ENCODE measurements at places on chromosomes 3 and 15. TPM values are rescaled to one million over a fixed set of nuclear protein-coding genes. Genes with fewer than 3 reads are reported as not detected.

Gene SPATA12
- not detected for polyA plus RNA-seq

Gene KBTBD13
- not detected for polyA plus RNA-seq

Gene CAPN3
- polyA plus RNA-seq: 35.8 TPM

Gene BNC1
- polyA plus RNA-seq: 0.02 TPM

Gene CACNA2D3
- 0.23 TPM for polyA plus RNA-seq

Gene PPP2R3A
- 1.5 TPM for polyA plus RNA-seq

DNA sequence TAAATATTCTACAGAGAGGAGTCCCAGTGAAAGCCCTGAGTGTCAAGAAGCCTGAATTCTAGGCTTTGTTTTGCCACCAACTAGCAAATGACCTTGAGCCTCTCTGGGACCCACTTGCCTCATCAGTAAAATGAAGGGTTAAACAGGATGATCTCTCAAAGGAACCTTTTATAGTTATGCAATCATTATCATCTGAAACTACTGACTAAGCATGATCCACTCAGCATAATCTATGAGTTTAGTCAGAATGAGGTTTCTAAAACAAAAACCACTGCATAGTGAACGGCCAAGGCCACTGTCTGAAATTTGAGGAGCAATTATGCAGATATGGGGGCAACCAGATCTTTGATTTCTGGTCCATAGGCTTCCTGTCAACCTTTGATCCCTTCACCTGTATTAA lies 319.0 kb downstream of the MECOM start:
- H3K27me3 ChIP-seq: no peaks in the 10 kb centered on the region
- H3K27ac ChIP-seq: no peak overlapping the region
- DNase-seq: no peak

DNA sequence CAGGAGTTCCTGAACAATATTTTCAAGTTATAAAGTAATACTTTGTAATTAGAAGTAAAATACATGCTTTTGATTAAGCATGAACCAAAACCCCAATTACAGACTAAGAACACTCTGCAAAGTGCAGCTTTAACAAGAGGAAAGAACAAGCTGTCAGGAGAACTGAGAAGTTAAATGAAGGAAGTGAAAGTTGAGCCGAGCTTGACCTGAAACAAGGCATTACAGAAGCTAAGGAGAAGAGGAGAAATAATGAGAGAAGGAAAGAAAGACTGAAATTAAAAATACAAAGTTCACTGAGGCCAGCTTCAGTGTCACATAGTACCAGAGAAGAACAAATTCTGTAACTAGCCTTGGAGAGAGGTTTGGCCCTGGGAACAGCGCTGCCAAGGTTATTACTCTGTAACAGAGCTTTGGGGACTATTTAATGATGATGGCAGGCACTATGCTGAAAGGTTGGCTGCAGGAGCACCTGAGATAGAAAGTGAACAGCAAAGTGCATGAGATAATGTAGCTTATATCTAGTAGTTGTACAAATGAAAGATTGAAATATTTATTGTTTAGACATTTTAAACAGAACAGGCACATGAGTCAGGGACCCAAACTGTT lies 241.9 kb upstream of the PEX5L start:
- H3K27me3 ChIP-seq: no peaks in the 10 kb centered on the region
- H3K27ac ChIP-seq: no peak overlapping the region

GRCh38 chr15:62026487-62027262 lies 33.6 kb downstream of the VPS13C start:
- no peak for DNase-seq
- H3K36me3 ChIP-seq: no peaks in the 10 kb centered on the region
- H3K27me3 ChIP-seq: no peaks in the 10 kb centered on the region
- no peaks in the 10 kb centered on the region for H3K4me1 ChIP-seq

DNA sequence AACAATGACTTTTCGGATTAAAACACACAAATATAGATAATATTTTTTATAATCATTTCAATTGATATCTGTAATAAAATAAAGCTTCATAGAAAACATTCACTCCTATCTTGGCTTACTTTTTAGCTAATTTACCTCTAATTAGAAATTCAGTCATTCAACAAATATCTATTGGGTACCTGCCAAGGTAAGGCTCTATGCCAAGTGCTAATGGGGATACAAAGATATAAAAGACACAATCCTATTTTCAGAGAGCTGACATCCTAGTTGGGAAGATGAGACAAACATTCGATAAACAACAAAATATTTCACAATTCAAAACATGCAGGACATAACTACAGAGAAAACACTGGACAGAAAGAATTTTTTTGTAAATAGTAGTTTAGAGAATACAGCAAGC lies 63.3 kb downstream of the ULK4 start:
- H3K27ac ChIP-seq: no peak overlapping the region
- H3K27me3 ChIP-seq: no peaks in the 10 kb centered on the region
- H3K4me3 ChIP-seq: no peak overlapping the region
- no peak for DNase-seq
- no peaks in the 10 kb centered on the region for H3K4me1 ChIP-seq

- no peaks in the 10 kb centered on the region for H3K27me3 ChIP-seq
- H3K4me1 ChIP-seq: no peaks in the 10 kb centered on the region
- no peak for DNase-seq
- no peak overlapping the region for H3K27ac ChIP-seq
- H3K36me3 ChIP-seq: no peaks in the 10 kb centered on the region
Measured at GRCh38 chr3:136070334-136070733, 104.8 kb downstream of the PPP2R3A start.

- DNase-seq: no peak
- H3K27ac ChIP-seq: no peak overlapping the region
- H3K4me3 ChIP-seq: no peak overlapping the region
- no peaks in the 10 kb centered on the region for H3K27me3 ChIP-seq
- no peaks in the 10 kb centered on the region for H3K4me1 ChIP-seq
Measured at GRCh38 chr3:24510030-24510648, 15.5 kb upstream of the THRB start.

- H3K27ac ChIP-seq: no peak overlapping the region
- H3K4me1 ChIP-seq: no peaks in the 10 kb centered on the region
- no peak overlapping the region for H3K4me3 ChIP-seq
Measured at GRCh38 chr3:136075218-136075808, 109.8 kb downstream of the PPP2R3A start.

DNA sequence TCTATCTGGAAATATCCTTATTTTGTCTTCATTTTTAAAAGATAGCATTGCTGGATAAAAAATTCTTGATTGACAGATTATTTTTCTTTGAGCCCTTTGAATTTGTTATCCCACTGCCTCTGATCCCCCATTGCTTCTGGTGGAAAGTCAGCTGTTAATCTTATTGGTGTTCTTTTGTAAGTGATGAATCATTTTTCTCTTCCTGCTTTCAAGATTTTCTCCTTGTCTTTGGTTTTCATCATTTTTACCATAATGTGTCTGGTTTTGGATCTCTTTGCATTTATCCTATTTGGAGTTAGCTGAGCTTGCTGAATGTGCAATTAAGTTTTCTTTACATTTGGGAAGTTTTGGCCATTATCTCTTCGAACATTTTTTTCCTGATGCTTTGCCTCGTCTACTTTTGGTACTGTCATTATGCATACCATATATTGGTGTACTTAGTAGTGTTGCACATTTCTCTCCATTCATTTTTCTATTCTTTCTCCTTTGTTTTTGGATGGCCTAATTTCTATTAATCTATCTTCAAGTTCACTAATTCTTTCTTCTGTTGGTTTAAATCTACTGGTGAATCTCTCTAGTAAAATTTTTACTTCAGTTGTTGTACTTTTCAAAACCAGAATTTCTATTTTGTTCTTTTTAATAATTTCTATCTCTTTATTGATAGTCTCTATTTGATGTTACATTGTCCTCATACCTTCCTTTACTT lies 440.0 kb upstream of the PROK2 start:
- no peaks in the 10 kb centered on the region for H3K27me3 ChIP-seq
- DNase-seq: no peak
- H3K27ac ChIP-seq: no peak overlapping the region
- H3K4me3 ChIP-seq: no peak overlapping the region
- H3K4me1 ChIP-seq: no peaks in the 10 kb centered on the region
- no peaks in the 10 kb centered on the region for H3K36me3 ChIP-seq

DNA sequence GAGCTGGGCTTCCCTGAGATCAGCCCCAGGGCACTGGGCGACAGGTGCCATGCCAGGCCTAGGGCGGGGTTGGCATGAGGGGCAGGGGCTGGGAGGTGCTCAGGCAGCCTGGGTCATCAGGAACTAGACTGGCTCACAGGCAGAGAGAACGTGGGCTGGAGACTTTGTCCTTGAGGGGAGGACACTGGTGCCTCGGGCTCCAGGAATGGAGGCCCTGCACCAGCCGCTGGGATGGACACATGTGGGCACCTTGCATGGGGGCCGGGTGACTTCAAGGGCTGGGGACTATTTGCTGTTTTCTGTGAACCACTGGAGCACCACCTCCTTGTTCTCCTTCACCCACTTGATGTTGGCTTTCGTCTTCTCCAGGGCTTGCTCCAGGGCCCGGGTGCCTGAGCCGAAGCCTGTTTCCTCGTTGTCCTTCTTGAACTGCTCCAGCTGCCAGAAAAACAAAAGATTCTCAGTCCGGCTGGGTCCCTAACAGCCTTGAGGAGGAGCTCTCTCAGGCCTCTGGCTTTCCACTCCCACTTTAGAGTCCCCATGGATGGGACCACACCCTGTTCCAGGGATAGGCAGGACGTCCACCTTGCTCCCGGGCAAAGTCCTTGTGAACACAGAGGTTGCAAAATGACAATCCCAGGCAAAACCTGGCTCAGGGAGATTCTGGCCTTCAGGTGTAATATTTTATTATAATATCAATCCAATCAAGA lies 9.1 kb downstream of the MESP2 start:
- H3K4me3 ChIP-seq: no peak overlapping the region
- H3K27me3 ChIP-seq: no peaks in the 10 kb centered on the region
- H3K27ac ChIP-seq: peak overlapping the region; percentile 5
- peaks cover 16% of the 10 kb centered on the region for H3K4me1 ChIP-seq

DNA sequence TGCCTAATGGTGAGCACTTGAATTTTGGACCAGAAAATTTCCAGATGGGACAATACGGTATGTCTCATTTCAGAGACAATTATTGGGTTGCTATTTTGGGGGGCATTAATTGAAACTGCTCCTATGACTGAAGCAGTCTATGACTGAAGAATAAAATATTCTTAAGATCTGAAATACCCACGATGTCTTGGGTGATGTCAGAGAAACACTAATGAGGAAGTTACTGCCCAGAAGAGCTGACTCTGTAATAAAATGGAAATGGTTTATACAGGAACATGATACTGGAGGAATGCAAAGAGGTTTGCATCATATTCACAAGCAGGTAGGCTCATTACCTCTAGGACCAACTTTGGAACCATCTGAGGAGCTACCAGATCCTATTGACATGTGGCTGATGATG lies 68.7 kb downstream of the IL12A start:
- H3K27ac ChIP-seq: no peak overlapping the region
- H3K4me3 ChIP-seq: no peak overlapping the region
- DNase-seq: no peak
- H3K36me3 ChIP-seq: no peaks in the 10 kb centered on the region
- H3K4me1 ChIP-seq: no peaks in the 10 kb centered on the region

DNA sequence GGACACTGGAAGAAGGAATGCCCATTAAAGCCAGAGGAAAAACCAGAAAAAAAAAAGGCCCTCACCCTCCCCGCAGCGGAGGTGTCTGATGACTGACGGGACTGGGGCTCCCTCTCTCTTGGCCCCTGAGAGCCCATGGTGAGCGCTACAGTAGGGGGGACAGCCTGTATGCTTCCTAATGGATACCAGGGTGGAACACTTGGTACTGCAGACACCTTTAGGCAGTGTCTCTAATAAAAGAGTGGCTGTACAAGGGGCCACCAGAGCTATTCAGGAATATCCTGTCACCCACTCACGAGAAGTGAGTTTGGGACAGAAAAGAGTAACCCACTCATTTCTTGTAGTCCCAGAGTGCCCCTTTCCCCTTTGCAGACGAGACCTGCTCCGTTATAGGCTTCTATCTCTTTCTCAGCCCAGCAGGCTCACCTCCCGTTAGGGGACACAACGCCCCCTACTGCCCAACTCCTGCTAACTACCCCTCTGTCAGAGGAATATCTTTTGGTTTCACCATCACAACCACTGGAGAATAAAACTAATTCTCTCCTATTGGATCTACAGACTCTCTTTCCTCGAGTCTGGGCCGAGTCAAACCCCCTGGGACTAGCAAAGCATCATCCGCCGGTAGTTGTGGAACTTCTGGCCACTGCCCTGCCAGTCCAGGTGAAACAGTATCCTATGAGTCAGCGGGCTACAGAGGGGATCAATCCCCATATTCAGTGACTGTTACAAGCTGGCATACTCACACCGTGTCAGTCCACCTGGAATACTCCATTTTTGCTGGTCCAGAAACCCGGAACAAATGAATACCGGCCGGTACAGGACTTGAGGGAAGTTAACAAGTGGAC lies 40.8 kb downstream of the ZBTB11 start:
- no peaks in the 10 kb centered on the region for H3K36me3 ChIP-seq
- peak; percentile 78 for DNase-seq

- no peaks in the 10 kb centered on the region for H3K4me1 ChIP-seq
- H3K4me3 ChIP-seq: no peak overlapping the region
- H3K36me3 ChIP-seq: no peaks in the 10 kb centered on the region
- no peak for DNase-seq
- no peak overlapping the region for H3K27ac ChIP-seq
Measured at GRCh38 chr3:179113903-179114302, 34.3 kb upstream of the PIK3CA start.

GRCh38 chr15:96356494-96357455 lies 26.3 kb downstream of the NR2F2 start:
- DNase-seq: peak; percentile 87
- H3K36me3 ChIP-seq: no peaks in the 10 kb centered on the region
- no peaks in the 10 kb centered on the region for H3K27me3 ChIP-seq
- H3K4me3 ChIP-seq: peak overlapping the region; percentile 64
- H3K4me1 ChIP-seq: no peaks in the 10 kb centered on the region
